ENCODE measurements at places on chromosomes 6 and 20. TPM values are rescaled to one million over a fixed set of nuclear protein-coding genes. Genes with fewer than 3 reads are reported as not detected.

RHAG gene
- total RNA-seq: 345 TPM

GRCh38 chr6:135920689-135921088 lies 69.2 kb downstream of the PDE7B start:
- H3K36me3 ChIP-seq: no peaks in the 10 kb centered on the region
- no peak overlapping the region for H3K27ac ChIP-seq
- no peaks in the 10 kb centered on the region for H3K4me1 ChIP-seq
- H3K4me3 ChIP-seq: no peak overlapping the region

DNA sequence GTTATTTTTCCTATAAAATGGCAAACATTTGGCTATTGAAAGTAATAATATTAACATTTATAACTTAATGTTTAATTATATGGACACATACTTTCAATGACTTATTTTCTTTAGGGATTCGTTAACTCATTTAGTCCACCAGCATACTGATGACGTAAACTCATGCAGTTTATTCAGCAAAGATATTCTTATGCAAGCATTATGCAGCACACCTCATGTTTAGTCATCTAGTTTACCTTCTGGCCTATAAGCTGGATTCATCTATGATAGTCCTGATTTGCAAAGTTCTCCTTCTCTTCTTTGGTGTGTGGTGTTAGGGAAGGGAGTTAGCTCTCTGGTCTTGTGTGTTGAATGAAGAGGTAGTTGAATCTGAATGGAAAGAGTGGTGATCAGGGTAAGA lies 60.0 kb downstream of the OR2J2 start:
- H3K36me3 ChIP-seq: no peaks in the 10 kb centered on the region
- H3K27ac ChIP-seq: no peak overlapping the region
- H3K4me1 ChIP-seq: no peaks in the 10 kb centered on the region
- H3K27me3 ChIP-seq: no peaks in the 10 kb centered on the region

DNA sequence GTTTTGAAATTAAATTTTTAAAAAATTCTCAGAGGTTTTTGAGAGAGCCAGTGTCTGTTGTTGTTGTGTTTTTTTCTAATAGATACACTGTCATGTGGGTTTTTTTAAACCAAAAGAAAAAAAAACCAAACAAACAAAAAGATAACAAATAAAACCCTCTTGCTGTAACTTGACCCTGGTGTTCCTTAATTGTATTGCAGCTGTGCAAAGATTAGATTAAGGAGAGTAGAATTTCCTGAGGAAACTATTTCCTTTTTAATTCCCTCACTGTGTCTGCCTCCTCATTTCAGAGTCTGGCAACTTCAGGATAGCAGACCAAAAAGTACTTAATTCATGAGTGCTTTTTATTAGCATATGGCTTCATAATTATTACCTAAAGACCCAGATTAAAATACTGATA lies 281.9 kb downstream of the EPM2A start:
- H3K36me3 ChIP-seq: no peaks in the 10 kb centered on the region
- no peak overlapping the region for H3K4me3 ChIP-seq
- no peak overlapping the region for H3K27ac ChIP-seq
- no peak for DNase-seq

DNA sequence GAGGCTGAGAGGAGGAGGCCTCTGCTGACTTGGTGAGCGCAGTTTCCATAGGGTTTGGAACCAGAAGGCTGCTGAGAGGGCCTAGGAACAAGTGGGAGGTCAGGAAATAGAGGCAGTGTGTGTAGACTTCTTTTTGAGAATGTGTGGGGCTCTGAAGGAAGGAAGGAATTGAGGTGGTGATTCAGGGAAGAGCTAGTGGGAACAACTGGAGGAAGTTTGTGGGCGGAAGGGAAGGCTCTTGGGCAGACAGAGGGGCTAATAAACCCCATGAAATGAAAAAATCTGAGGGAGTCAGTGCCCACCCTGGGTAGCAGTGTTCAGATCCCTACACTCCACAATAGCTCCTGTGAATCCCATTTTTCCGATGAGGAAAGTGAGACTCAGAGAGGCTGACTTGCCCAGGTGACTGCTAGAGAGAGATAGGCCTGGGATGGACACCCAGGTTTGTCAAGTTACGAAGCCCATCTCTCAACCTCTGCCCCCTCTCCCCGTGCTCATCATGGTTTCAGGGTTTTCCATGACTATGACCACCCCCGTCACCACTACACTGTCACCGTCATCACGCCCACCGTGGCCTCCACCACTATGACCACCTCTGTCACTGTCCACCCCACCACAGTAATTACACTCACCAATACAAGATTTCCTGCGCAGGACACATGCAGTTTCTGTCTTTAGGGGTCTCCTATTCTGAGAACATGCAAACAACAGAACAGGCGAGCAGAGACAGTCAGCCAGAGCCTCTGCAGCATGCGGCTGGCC lies 106.4 kb downstream of the MRPL14 start:
- no peak overlapping the region for H3K27ac ChIP-seq
- no peaks in the 10 kb centered on the region for H3K27me3 ChIP-seq
- DNase-seq: no peak

DNA sequence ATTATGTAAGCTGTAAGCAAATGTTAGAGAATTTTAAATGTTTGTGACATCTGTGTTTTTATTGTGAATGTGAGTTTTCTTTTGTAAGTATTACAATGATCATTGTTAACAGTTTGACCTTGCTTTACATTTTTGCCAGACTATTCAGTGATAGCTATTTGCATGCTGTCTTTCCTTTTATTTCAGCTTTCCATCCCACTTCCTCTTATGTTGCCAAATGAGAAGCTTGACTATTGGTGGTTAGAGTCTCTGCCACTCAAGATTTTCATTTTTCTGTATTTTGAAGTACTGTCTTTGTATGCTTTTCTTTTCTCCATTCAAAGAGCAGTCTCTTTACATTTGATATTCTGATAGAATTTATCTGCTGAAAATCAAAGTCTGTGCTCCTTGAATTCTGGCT lies 104.1 kb downstream of the PRIM2 start:
- no peak overlapping the region for H3K4me3 ChIP-seq
- no peaks in the 10 kb centered on the region for H3K27me3 ChIP-seq
- no peak overlapping the region for H3K27ac ChIP-seq
- H3K4me1 ChIP-seq: no peaks in the 10 kb centered on the region

DNA sequence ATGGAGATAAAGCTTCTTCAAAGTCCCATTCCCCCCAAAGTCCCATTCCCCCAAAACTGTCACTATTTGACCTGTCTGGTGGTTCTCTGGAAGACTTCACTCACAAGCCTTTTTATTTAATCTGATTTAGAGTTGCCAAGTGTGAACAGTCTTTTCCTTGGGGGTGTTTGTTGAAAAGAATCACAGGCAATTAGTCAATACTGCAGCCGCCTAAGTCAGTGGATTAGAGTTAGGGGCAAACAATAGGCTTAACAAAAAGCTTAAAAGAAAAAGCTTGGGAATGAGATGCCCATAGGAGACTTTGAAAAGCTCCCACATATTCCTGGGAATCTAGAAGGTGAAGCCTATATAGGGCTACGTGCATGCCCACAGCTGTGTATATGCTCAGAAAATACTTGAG lies 8.0 kb upstream of the RIPOR2 start:
- no peaks in the 10 kb centered on the region for H3K4me1 ChIP-seq
- H3K27me3 ChIP-seq: no peaks in the 10 kb centered on the region
- H3K27ac ChIP-seq: no peak overlapping the region
- no peaks in the 10 kb centered on the region for H3K36me3 ChIP-seq
- DNase-seq: no peak

DNA sequence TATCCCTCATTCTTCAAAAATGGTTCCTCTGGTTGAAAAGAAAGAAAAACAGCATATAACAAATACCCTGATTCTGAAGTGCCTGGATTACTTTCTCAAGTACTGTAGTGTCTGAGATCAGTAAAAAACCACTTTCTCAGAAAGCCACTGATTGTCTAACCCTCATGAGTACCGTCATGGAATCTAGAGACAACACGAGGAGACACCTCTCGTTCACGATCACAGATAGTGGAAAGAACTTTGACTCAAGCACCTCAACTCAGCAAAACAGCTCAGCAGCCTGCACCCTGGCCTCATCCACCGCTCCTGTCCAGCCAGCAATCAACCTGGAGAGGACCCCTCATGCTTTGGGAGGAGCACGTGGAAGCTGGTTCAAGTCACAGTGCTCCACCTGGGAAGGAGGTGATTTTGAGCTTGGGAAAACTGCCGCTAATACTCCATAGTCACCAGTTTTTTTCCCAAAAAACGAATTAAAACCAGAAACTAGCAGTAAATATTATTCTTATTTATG lies 1.0 kb downstream of the SCML4 start:
- no peaks in the 10 kb centered on the region for H3K36me3 ChIP-seq
- no peak for DNase-seq
- H3K4me3 ChIP-seq: no peak overlapping the region
- H3K27me3 ChIP-seq: no peaks in the 10 kb centered on the region
- peaks cover 41% of the 10 kb centered on the region for H3K4me1 ChIP-seq

DNA sequence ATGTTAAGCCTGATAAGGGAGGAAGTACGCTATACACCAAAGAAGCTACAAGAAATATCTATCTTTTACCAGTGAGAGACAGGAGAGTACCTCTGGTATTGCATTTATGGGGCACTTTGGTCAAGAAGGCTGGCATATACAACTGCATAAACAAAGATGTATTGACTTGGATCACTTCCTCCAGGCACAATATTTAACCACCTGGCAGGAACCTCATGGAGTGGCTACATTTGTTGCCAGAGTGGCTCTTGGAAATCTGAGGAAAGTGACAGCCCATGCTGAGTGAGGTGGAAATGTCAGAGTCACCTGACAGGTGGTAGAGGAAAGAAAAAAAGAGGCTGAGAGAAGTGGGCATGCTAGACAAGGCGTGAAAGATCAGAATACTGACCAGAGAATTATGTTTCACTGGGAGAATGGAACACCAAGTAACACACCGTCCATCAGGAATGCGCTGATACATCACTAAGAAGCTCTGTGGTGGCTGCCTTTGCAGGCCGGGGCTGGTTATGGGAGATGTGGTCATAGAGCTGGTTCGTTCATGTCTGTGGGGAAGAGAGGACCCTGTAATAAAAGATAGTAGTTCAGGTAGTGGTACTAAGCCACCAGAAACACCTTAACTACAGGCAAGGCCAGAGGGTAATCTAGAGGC lies 61.4 kb upstream of the UFL1 start:
- H3K27me3 ChIP-seq: no peaks in the 10 kb centered on the region
- H3K27ac ChIP-seq: no peak overlapping the region
- no peaks in the 10 kb centered on the region for H3K36me3 ChIP-seq
- H3K4me3 ChIP-seq: no peak overlapping the region
- DNase-seq: no peak
- no peaks in the 10 kb centered on the region for H3K4me1 ChIP-seq

DNA sequence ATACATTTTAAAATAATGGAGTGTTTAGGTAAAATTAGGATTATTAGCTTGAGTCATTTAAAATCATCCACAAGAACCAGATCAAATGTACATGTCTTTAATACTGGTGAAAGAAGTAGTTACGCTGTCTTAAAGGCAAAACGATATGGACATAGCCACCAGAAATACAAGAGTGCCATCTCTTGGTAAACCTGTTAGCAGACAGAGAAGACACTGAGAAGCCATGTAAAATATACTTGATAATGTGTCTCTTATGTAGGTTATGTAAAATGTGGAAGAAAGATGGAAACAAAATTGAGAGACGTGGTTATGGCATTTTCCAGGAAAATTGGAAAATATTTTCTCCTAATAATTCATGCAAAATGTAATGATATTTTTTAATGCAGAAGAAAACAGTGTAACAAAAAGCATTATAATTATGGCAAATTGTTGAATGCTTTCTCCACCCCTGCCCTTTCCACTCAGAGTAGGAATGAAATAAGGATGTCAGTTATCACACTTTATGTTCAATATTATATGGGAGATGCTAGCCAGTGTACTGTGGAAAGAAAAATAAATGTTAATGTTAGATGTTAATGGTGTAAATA lies 12.2 kb upstream of the SLC17A2 start:
- no peaks in the 10 kb centered on the region for H3K27me3 ChIP-seq
- no peak overlapping the region for H3K27ac ChIP-seq
- H3K36me3 ChIP-seq: no peaks in the 10 kb centered on the region
- H3K4me3 ChIP-seq: no peak overlapping the region
- no peak for DNase-seq

DNA sequence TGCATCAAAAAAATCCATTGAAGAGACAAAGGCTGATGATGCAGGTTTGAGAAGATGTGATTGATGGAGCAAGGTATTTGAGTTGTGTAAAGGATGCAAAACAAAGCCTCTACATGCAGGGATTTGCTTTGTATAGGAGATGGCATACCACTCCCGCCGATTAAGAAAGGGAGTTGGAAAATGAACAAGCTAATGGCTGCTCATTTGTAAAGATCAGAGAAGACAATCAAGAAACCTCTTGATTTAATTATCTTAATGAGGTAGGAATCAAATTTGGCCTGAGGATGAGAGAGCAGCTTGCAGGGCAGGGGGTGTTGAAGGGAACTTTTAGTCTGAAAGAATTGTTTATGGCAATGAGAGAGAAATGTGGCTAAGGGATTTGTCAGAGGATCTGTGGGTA lies 448.2 kb upstream of the ADGRB3 start:
- H3K36me3 ChIP-seq: no peaks in the 10 kb centered on the region
- H3K27me3 ChIP-seq: no peaks in the 10 kb centered on the region
- no peak overlapping the region for H3K27ac ChIP-seq

Measured in liver (tissue), 10 donors.